Neuronal stem cell (in vitro differentiated cells): ENCODE measurements at places on chromosomes 6 and 20.
A peak's percentile ranks its signal among the peaks of the same experiment; 100 is the strongest.

DNA sequence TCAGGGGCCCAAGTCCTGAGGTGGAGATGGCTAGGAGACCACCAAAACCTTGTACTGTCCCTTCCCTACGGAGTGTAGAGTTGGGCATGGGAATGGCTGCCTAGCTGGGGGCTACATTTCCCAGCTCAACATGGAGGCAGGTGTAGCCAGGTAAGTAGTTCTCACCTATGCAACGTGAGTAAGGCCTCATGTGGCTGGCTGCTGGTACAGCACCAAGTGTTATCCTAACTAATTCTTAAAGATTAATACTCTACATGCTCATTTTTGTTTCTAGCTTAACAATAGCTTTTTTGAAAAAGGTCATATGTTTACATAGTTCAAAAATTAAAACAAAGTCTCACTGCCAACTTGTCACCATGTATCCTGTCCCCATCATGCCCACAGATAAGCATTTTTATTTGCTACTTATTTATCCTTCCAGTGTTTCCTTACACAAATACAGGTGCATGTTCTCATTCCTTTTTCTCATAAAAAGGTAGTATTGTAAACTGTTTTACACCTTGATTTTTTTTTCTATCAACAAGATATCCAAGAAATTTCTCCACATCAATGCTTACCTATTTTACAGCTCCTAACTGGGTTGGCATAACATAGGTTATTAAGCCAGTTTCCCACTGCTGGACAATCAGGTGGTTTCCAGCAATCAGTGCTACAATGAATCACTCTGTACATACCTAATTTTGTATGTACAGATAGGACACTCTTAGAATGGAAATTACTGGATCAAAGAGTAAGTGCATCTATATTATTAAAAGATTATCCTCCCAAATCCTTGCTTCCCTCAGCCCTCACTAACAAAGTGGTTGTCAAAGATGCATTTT, 25.5 kb downstream of the ABHD12 start:
- no peaks in the 10 kb centered on the region for H3K36me3 ChIP-seq
- no peak overlapping the region for H3K27ac ChIP-seq
- no peaks in the 10 kb centered on the region for H3K4me1 ChIP-seq
- no peak for DNase-seq

GRCh38 chr6:84862843-84863242, 98.4 kb upstream of the TBX18 start:
- no peak for DNase-seq
- no peaks in the 10 kb centered on the region for H3K4me1 ChIP-seq
- no peak overlapping the region for H3K4me3 ChIP-seq
- no peaks in the 10 kb centered on the region for H3K36me3 ChIP-seq

DNA sequence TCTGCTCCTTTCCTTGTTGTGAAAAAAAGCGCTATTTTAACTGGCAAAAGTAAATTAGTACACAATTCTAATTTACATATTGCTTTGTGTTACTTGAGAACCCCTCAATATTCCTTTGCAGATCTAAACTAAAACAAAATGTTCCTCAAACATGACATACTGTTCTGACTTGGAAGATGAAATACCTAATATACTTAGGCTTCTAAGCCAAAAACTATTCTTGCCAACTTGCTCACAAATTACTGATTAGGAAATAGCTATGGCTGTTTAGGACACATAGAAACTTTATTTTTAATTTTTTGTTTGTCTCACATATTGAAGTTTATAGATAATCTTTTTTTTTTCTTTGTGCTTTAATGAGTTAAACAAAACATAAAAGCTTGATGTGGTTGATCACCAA, 542.2 kb downstream of the GRIK2 start:
- no peak overlapping the region for H3K27ac ChIP-seq
- H3K27me3 ChIP-seq: no peaks in the 10 kb centered on the region
- DNase-seq: no peak
- no peak overlapping the region for H3K4me3 ChIP-seq
- peaks cover 2% of the 10 kb centered on the region for H3K4me1 ChIP-seq

- H3K4me1 ChIP-seq: peaks cover 3% of the 10 kb centered on the region
- H3K4me3 ChIP-seq: no peak overlapping the region
- DNase-seq: no peak
- H3K27ac ChIP-seq: no peak overlapping the region
- no peaks in the 10 kb centered on the region for H3K36me3 ChIP-seq
These were observed 53.2 kb downstream of the IRF4 start for GRCh38 chr6:444653-445275.

GRCh38 chr6:40524797-40525585, 62.2 kb downstream of the LRFN2 start:
- peaks cover 10% of the 10 kb centered on the region for H3K4me1 ChIP-seq
- H3K36me3 ChIP-seq: no peaks in the 10 kb centered on the region
- no peak for DNase-seq
- H3K4me3 ChIP-seq: no peak overlapping the region
- H3K27ac ChIP-seq: no peak overlapping the region

GRCh38 chr20:55258559-55258958, 746.8 kb downstream of the CBLN4 start:
- H3K27me3 ChIP-seq: no peaks in the 10 kb centered on the region
- no peaks in the 10 kb centered on the region for H3K36me3 ChIP-seq
- H3K4me3 ChIP-seq: no peak overlapping the region
- no peak overlapping the region for H3K27ac ChIP-seq

GRCh38 chr6:167097770-167098169, 25.1 kb upstream of the CCR6 start:
- H3K36me3 ChIP-seq: no peaks in the 10 kb centered on the region
- DNase-seq: no peak
- no peak overlapping the region for H3K27ac ChIP-seq
- H3K4me1 ChIP-seq: peaks cover 13% of the 10 kb centered on the region
- no peaks in the 10 kb centered on the region for H3K27me3 ChIP-seq

- DNase-seq: no peak
- H3K27me3 ChIP-seq: no peaks in the 10 kb centered on the region
- H3K27ac ChIP-seq: no peak overlapping the region
- no peaks in the 10 kb centered on the region for H3K36me3 ChIP-seq
- H3K4me1 ChIP-seq: peaks cover 4% of the 10 kb centered on the region
These were observed 8.6 kb upstream of the FKBP1A start for GRCh38 chr20:1401451-1401907.

- H3K4me1 ChIP-seq: peaks cover 6% of the 10 kb centered on the region
- no peak for DNase-seq
- peaks cover 22% of the 10 kb centered on the region for H3K27me3 ChIP-seq
- no peaks in the 10 kb centered on the region for H3K36me3 ChIP-seq
- H3K4me3 ChIP-seq: no peak overlapping the region
These were observed 24.0 kb upstream of the CTNNBL1 start for GRCh38 chr20:37669773-37670236.

DNA sequence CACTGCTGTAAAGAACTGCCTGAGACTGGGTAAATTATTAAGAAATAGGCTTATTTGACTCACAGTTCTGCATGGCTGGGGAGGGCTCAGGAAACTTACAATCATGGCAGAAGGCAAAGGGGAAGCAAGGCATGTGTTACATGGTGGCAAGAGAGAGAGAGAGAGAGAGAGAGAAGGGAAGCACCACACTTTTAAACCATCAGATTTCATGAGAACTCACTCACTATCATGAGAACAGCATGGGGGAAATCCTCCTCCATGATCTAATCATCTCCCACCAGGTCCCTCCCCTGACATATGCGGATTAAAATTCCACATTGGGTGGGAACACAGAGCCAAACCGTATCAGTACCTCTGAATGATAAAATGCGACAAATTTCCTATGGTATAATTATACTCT, 203.9 kb upstream of the MARCKS start:
- no peak overlapping the region for H3K27ac ChIP-seq
- H3K4me3 ChIP-seq: no peak overlapping the region
- H3K36me3 ChIP-seq: no peaks in the 10 kb centered on the region
- no peaks in the 10 kb centered on the region for H3K27me3 ChIP-seq
- peaks cover 4% of the 10 kb centered on the region for H3K4me1 ChIP-seq
- no peak for DNase-seq

GRCh38 chr6:105196076-105196475, 16.3 kb upstream of the POPDC3 start:
- H3K27ac ChIP-seq: no peak overlapping the region
- H3K4me1 ChIP-seq: no peaks in the 10 kb centered on the region
- H3K36me3 ChIP-seq: no peaks in the 10 kb centered on the region

DNA sequence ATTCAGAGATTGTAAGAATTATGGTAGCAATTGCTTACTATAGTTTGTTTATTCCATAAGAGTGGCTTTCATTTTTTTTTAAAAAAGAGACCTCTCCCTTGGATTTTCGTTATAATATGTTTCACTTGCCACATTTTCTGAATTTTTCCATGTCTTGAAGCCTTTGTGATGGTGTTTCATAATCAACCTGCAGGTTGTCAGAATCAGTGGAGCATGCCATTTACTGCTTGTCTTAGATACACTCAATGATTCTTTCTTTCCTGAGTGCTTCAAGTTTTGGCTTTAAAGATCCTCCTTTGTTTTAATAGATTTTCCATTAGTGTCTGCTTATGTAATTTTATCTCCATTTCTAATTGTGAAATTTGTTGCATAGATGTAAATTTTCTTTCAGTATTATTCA, 31.2 kb downstream of the KCNQ5 start:
- no peaks in the 10 kb centered on the region for H3K36me3 ChIP-seq
- H3K4me1 ChIP-seq: peaks cover 3% of the 10 kb centered on the region
- H3K4me3 ChIP-seq: no peak overlapping the region

GRCh38 chr6:35213824-35214756, at the start of gene SCUBE3:
Gene SCUBE3 (plus strand): TSS chr6:35213956. CDS start chr6:35214419, 463 bp downstream.
- H3K36me3 ChIP-seq: peaks cover 12% of the 10 kb centered on the region
- peak; percentile 82 for DNase-seq
- H3K4me3 ChIP-seq: peak within 1 kb of the TSS; percentile 74
- H3K4me1 ChIP-seq: peaks cover 44% of the 10 kb centered on the region

- peaks cover 4% of the 10 kb centered on the region for H3K27me3 ChIP-seq
- H3K27ac ChIP-seq: no peak overlapping the region
- peaks cover 10% of the 10 kb centered on the region for H3K4me1 ChIP-seq
- no peaks in the 10 kb centered on the region for H3K36me3 ChIP-seq
These were observed 60.2 kb downstream of the CTCFL start for GRCh38 chr20:57464642-57465211.

DNA sequence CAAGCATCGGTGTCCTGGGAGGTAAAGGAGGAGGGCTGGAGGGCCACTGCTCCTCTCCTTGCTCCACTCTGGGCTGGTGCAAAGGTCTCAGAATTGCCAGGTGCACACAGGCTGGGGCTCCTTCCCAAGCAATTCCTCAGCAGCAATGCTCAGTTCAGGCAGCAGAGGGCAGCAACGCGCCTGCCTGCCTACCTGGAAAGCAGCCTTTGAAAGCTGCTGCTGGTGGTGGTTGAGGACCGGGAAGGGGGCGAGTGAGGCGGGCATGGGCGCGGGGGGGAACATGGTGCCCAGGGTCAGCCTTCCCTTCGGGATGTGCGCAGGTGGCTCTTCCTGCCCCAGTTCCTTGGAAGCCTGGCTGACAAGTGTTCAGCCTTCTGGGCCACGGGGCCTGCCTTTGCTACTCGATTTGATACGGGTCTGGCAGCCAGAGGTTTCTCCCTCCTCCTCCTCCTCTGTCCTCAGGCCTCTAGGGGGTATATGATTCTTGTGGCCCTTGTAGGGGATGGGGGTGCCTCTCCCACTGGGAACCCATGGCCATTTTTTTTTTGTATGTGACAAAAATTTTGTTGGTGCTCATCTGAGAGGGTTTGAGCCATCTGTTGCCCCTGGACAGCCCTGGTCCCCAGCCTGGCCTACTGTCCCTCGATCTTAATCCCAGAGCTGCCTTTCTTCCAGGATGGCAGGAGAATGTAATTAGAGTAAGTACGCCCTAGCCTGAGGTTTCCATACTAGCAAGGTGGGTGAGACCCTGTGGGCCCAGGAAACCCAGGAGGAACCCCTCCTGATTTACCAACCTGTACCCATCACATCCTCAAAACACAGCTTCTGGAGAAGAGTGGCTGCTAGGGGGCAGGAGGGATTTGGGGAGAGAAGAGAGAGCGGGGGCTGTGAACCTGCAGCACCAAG, 20.1 kb downstream of the MRPS18A start:
- H3K4me3 ChIP-seq: no peak overlapping the region
- H3K27ac ChIP-seq: peak overlapping the region; percentile 36
- peak; percentile 74 for DNase-seq
- H3K4me1 ChIP-seq: peaks cover 28% of the 10 kb centered on the region

GRCh38 chr6:137702791-137703424, 164.2 kb upstream of the TNFAIP3 start:
- H3K27me3 ChIP-seq: no peaks in the 10 kb centered on the region
- H3K27ac ChIP-seq: no peak overlapping the region
- no peaks in the 10 kb centered on the region for H3K36me3 ChIP-seq
- H3K4me1 ChIP-seq: no peaks in the 10 kb centered on the region
- no peak overlapping the region for H3K4me3 ChIP-seq

GRCh38 chr6:143037470-143037869, 23.2 kb upstream of the AIG1 start:
- no peak overlapping the region for H3K27ac ChIP-seq
- H3K36me3 ChIP-seq: no peaks in the 10 kb centered on the region
- peaks cover 2% of the 10 kb centered on the region for H3K4me1 ChIP-seq
- no peaks in the 10 kb centered on the region for H3K27me3 ChIP-seq

GRCh38 chr20:10060226-10060625, 25.4 kb downstream of the ANKEF1 start:
- no peaks in the 10 kb centered on the region for H3K36me3 ChIP-seq
- no peaks in the 10 kb centered on the region for H3K4me1 ChIP-seq
- H3K4me3 ChIP-seq: no peak overlapping the region
- DNase-seq: no peak
- no peaks in the 10 kb centered on the region for H3K27me3 ChIP-seq
- no peak overlapping the region for H3K27ac ChIP-seq

DNA sequence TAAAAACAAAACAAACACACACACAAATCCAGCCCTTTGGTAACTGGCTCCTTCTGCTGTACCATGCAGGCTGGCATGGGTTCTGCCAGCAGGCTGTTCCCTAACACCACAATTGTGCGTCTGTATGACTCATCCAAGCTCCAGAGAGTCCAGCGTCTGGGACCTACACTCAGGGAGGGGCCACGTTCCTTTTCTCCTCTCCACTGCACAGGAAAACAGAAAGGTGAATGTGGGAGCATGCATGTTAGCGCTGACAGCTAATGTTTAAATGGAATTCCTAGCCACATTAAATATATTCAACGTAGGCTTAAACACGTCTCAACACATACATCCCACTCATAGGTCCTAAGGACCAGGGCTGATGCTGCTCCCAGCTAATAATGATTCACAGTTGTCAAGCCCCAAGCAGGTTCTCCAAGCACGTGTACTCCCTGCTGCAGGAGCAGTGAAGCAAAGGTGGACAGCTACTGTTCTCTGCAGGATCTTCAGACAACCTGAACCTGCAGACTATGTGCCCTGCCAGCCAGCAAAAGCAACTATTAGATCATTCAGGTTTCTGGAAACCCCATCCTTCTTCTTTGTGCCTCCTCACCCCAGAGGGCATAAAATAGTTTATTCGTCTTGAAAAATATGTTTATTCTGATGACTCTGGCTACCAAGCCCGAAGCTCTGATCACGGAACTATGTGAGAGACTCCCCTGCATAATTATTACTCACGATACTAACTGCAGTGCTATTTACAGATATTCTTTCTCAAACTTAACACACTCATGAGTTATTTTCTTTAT, 20.9 kb downstream of the MAP1LC3A start:
- no peak for DNase-seq
- no peak overlapping the region for H3K27ac ChIP-seq
- H3K4me3 ChIP-seq: no peak overlapping the region
- H3K36me3 ChIP-seq: peaks cover 54% of the 10 kb centered on the region
